ENCODE measurements at places on chromosomes 13 and 19. TPM values are rescaled to one million over a fixed set of nuclear protein-coding genes. Genes with fewer than 3 reads are reported as not detected.

OR10H1 gene
- polyA plus RNA-seq: not detected

GGN gene
- polyA plus RNA-seq: 16.1 TPM

ZNF808 gene
- polyA plus RNA-seq: 4.1 TPM

TEX101 gene
- polyA plus RNA-seq: not detected

ZMYM2 gene
- 13.2 TPM for polyA plus RNA-seq

NKG7 gene
- 4.7 TPM for polyA plus RNA-seq

LENG9 gene
- 9.2 TPM for polyA plus RNA-seq

ZNF700 gene
- polyA plus RNA-seq: 24.6 TPM

SLC7A10 gene
- not detected for polyA plus RNA-seq

MICOS13 gene
- polyA plus RNA-seq: 117 TPM

CYP2A7 gene
- polyA plus RNA-seq: not detected

MISP3 gene
- polyA plus RNA-seq: 60.4 TPM

KLK13 gene
- polyA plus RNA-seq: 1.9 TPM

ZNF439 gene
- polyA plus RNA-seq: 1.1 TPM

CASP14 gene
- polyA plus RNA-seq: not detected

CCDC169 gene
- 5.3 TPM for polyA plus RNA-seq

GRCh38 chr19:7394731-7395359 lies 46.1 kb downstream of the ARHGEF18 start:
- peak; percentile 90 for DNase-seq

GRCh38 chr13:38147050-38147449 lies 202.6 kb upstream of the UFM1 start:
- DNase-seq: no peak

GRCh38 chr13:113273321-113273720 lies 23.7 kb upstream of the LAMP1 start:
- no peak for DNase-seq

GRCh38 chr19:32336259-32337083 lies 8.9 kb upstream of the ZNF507 start:
- no peak for DNase-seq

DNA sequence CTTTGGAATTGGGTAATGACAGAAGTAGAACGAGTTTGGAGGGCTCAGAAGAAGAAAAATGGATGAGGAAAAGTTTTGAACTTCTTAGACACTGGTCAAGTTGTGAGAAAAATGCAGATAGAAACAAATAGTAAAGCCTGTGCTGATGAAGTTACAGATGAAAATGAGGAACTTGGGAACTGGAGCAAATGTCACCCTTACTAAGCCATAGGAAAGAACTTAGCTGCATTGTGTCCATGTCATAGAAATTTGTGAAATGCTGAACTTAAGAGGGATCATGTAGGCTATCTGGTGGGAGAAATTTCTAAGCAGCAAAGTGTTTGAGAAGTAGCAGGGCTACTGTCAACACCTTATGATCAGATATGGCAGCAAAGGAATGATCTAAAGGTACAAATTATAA lies 289.2 kb upstream of the PCDH9 start:
- DNase-seq: no peak

- no peak for DNase-seq
These were observed 390.5 kb upstream of the HTR2A start for GRCh38 chr13:47287291-47287751.

DNA sequence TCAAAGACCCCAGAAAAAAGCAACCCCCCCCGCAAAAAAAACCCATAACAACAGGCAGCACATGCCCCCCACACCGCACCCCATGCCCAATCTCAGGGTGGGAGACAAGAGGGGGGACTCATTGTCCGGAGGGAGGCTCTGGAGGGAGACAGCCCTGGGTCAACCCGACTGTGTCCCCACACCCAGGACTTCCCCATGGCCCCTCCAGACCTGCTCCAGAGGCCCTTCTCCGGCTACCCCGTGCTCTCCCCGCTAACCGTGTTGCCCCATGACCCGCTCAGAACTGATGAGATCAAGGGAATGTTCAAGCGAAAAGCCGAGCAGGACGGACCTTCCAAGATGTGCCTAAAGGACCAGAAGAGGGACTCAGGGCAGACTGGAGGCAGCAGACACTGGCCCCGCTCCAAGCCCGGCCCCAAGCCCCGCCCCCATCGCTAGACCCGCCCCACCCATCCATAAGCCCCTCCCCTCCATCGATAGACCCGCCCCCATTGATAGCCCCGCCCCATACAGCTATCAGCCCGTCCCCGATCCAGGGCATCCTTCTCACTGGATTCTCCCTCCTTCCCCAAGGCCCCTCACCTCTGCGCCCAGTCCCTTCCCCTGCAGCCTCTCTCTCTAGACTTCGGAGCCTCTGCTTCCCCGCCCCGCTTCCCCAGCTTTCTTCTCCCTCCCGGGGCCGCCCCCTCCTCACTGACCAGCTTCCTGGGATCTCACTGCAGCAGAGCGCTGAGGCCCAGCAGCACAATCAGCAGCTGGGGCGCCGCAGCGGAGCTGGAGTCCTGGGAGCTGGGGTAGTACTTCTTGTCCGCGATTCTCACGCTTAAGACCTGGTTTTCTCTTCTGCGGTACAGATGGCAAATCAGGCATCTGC lies 2.2 kb downstream of the BST2 start:
- no peak for DNase-seq

DNA sequence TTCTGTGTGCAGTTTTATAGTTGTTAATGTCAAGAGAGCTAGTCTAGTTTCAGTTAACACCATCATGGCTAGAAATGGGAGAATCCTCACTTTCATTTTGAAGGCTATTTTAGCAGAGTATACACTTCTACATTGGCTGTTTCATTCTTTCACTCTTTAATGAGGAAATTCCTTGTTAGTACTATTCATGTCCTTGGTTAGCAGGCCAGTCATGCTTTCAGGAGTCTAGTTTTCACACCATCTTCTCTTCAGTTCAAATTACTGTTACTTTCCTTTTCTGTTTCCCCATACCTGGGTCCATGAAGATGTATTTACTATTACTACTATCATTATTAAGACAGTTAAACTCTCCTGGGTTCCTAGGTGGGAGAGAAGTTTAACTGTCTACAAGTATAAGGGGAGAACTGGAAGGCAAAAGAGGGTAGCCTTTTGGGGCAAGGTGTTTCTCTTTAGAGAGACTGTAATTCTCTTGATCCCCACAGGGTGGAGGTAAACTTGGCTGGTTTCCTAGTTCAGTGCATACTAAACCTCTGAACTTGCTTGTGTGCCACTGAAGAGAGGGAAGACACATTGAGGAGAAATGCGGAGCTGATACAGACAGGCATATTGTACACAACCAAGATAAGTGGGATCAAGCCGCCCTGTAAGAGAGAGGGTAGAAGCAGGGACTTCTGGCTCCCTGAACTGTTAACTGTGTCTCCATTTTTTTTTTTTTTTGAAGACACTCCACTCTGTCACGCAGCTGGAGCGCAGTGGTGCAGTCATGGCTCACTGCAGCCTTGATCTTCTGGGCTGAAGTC lies 41.3 kb upstream of the IGFL4 start:
- peak; percentile 46 for DNase-seq

DNA sequence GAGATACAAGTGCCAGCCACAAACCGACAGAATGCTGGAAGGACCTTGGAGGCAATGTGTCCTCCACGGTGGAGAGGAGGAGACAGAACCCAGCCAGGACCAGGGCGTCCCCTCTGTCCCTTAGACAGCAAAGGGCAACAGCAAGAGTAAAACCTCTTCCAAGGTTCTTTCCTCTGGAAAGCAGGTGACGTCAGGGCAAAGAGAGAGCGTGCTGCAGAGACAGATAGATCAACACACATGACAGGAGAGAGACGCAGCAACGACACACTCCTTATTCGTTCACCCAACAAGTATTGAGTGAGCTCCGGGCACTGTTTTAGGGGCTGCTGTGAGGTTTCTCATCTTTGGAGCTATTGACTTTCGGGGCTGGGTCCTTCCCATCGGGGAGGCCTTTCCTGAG lies 1.3 kb upstream of the GALP start:
- DNase-seq: no peak

- DNase-seq: no peak
These were observed 10.3 kb downstream of the RAB8A start for GRCh38 chr19:16121967-16122366.

DNA sequence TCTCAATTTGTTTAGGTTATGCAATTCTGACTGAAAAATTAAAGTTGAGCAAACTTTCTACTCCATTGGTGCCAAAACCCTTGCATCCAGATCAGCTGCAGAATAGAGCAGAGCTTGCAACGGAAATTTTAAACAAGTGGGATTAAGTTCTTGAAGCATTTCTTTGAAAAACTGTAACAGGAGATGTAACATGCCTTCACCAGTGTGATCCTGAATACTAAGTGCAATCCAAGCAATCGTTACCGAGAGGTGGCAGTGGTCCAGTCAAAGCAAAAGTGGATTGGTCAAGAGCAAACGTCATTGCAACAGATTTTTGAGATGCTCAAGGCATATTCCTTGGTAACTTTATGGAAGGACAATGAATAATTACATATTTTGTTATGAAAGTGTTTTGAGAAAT lies 841.1 kb upstream of the SLITRK5 start:
- no peak for DNase-seq

DNA sequence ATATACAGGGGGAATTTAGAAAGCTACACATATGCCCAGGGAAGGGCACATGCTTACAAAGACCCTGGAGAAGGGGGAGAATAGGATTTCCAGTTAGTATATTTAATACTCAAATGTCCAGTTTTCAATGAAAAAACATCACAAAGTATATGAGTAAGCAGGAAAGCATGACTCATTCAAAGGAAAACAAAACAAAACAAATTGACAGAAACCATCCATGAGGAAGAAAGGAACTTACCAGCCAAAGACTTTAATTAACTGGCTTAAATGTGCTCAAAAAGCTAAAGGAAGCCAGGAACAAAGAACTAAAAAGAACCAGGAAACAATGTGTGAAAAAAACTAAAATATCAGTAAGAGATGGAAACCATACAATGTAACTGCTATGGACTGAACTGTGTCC lies 716.2 kb upstream of the ARGLU1 start:
- no peak for DNase-seq

- DNase-seq: no peak
These were observed 756.1 kb upstream of the MIR17HG start for GRCh38 chr13:90591260-90591926.

DNA sequence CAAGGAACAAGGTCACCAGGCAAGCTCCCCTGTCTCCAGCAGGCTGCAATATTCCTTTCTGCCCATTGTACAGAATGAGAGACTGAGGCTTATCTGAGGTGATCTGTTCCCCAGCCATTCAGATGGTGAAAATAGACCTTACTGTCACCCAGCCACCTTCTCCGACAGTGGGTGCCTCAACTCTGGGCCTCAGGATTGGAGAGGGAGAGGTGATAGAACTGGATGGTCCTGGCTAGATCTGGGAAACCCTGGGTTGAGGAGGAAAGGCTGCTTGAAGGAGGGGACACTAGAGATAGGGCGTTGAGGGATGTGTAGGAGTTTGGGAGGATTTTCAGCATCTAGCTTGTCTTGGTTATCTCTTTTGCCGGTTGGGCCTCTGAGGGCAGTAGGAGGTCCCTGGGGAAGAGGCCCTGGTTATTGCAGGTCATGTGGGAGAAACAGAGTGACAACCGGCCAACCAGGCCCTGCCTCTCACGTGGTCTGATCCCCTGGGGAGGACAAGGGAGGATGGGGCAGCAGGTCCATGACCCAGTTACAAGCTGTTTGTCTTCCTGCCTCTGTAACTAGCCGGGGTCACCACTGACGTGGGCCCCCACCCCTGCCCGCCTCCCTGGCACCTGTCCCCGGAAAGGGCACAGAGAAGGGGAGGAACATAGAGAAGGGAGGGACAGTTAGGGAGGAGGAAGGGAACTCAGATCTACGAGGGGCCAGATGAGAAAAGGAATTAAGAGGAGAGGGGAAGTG lies 8.2 kb downstream of the NFIC start:
- DNase-seq: no peak
